Right forelimb (tissue), 1 donor: ENCODE measurements at places on chromosomes 2 and 18.

DNA sequence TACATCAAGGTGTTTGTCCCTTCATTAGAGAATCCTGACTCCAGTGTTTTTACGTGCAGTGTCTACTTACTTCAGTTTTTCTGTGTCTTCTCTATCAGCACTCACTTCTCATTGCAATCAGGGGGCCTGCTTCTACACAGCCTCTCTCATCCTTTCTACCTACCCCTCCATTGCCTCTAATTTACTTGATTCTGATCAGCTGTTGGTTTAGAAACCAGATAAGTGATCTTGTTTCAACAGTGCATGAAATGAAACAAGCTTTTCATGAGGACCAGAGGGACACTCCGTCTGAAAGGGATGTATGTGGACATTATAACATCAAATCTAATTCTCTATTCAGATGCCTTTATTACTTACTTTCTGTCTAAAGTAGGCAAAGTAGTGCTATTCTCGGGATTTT lies 136.9 kb downstream of the PRKCE start:
- no peak for DNase-seq

GRCh38 chr2:75077909-75078308 lies 119.5 kb downstream of the POLE4 start:
- no peak for DNase-seq

GRCh38 chr2:60652832-60653340 lies 99.4 kb upstream of the BCL11A start:
- DNase-seq = no peak

GRCh38 chr2:20303966-20304365 lies 46.7 kb downstream of the PUM2 start:
- DNase-seq = no peak

GRCh38 chr2:11007331-11008264 lies 95.9 kb downstream of the KCNF1 start:
- DNase-seq = no peak

DNA sequence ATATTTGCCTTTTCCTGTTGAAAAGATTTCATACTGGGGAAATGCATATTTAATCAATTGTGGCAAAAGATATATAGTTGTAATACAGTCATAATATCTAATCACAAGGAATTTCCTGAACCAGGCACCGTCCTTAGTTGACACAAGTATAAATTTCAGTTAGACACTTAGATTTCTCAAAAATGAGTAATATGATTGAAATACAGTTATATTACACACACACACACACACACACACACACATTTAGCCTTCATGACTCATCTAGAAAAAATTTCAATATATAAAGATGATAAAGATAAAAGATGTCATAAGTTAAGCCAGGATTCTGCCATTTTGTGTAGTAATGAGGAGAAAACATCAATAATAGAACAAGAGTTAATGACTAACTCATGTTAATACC lies 258.4 kb upstream of the ZNF804A start:
- no peak for DNase-seq

DNA sequence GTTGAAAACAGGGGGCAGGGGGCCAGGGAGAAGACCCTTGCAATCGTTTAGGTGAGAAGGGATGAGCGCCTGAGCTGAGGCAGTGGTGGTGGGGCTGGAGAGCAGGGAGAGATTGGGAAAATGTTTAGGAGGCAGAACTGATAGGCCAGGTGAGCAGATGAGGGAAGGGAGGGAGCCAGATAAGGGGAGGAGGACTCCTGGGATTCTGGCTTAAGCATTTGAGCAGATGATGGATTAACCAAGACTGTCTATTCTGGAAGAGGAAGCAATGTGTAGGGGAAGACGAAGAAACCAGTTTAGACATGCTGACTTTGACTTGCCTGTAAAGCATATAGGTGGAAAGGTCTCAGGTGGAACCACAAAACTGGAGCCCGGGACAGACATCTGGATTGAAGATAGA lies 49.9 kb upstream of the ASPRV1 start:
- DNase-seq = no peak

- no peak for DNase-seq
Observed at GRCh38 chr2:7886666-7887065, 795.2 kb upstream of the ID2 start.

DNA sequence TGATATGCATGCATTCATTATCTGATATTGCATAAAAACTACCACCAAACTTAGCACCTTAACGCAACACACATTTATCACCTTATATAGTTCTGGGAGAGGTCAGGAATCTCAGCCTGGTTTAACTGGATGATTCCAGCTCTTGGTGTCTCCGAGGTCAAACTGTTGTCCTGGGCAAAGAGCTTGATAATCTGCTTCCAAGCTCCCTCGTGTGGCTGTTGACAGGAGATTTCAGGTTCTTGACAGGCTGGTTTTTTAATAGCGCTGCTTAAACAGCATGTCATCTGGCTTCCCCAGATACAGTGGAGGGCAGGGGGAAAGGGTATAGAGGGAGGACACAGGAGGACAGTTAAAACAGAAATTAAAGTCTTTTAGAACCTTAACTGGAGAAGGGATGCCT lies 785.0 kb downstream of the CNTNAP5 start:
- DNase-seq = no peak

DNA sequence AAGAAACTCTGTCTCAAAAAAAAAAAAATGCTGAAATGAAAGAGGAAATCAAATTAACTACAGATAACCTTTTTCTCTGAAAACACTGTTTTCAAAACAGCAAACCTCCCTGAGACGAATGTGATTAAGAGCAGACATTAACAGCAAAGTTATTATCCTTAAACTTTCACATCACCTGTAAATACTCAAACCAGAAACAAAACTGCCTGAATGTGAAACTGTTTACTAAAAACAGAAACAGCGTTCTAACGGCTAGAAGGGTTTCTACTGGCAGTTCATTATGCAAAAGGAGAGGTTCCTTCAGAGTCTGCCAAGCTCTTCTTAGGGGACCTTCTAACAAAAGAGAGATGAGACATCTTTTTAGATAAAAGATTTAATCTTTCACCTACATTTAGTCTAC lies 45.9 kb downstream of the PNO1 start:
- DNase-seq = no peak

GRCh38 chr18:58105888-58106260 lies 61.8 kb downstream of the NEDD4L start:
- DNase-seq = no peak

DNA sequence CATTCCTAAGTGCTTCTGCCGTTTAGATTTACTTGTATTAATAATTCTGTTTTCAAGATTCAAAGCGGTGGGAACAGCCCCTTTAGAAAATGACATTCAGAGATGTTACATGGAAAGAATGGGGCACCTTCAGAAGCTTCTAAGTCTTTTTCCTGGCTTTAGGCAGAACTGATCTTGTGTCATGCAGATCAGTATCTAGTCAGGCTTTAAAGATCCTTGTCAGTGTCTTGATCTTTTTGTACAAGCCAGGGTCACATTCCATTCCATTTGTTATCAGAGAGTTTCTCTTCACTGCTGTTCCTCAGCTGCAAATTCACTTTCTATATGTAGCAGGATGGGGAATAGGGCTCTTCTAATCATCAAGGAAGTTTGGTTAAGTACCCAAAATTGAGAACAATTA lies 275.3 kb downstream of the DCC start:
- no peak for DNase-seq

- DNase-seq = no peak
Observed at GRCh38 chr18:62713651-62714247, 1.6 kb upstream of the PHLPP1 start.

- no peak for DNase-seq
Observed at GRCh38 chr2:120344214-120344975, 1.5 kb upstream of the INHBB start.

- peak; percentile 74 for DNase-seq
Observed at GRCh38 chr2:120914839-120915521, 179.3 kb downstream of the GLI2 start.

DNA sequence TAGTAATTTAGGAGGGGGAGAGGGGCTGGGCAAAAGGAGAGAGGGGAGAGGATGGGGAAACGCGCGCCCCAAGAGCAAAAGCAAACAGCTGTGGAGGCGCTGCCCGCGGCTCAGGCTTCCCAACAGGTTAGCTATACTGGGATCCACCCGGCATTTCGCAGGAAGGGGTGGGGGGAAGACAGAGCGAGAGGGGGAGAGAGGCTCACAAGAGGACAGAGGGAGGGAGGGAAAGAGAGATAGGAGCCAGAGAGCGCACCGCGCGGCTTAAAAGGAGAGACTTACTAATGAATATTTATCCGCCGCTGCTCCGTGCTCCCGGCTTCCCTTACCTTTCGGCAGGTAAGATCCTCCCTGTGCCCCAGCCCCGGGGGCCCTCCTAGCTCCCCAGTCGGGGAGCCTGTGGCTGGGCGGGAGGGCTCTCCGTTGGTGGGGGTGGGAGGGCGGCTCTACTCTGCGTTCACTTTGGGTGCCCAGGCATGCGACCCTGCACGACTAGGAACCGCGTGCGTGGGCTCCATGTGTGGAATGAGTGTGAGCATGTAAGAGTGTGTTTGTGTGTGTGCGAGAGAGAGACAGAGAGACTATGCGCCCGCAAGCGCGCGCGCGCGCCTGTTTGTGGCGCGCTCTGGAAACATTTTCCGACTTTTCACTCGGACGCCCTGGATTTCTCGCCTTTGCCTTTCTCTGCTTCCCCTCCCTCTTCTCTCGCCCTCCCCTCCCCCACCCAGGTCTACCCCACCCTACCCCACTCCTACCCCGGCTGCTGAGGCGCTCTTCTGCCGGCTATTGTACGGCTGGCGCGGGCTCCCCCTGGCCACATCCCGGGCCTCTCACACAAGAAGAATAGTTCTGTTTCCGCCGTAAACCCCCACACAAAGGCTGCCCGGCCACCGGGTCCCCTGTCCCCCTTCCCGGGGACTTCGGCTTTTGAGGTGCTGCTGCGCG lies 7.2 kb upstream of the SIX3 start:
- peak; percentile 42 for DNase-seq

- no peak for DNase-seq
Observed at GRCh38 chr2:55874338-55874737, 49.2 kb downstream of the EFEMP1 start.

- no peak for DNase-seq
Observed at GRCh38 chr18:65754121-65754520, 3.3 kb downstream of the CDH7 start.

GRCh38 chr2:12428786-12429185 lies 287.9 kb upstream of the TRIB2 start:
- no peak for DNase-seq

GRCh38 chr2:112940859-112941625 lies 30.1 kb downstream of the IL37 start:
- no peak for DNase-seq

GRCh38 chr2:210519594-210519993 lies 36.8 kb upstream of the CPS1 start:
- no peak for DNase-seq

DNA sequence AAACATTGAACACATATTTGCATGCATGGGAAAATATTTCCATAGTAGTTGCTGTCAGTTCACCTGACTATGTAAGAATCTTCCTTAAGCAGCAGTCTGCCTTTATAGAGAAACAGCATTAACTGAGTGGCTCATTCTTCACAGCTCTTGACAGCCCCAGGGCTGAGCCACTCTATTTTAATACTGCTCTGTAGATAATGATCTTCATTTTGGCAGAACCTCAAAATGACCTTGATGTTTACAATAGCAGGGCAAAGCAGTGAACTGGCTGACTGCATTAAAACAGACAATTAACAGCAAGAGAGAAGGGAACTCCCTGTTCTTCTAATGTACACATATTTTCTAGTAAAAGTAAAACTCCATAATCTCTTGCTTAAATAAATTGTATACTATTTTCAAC lies 580.6 kb upstream of the SOX11 start:
- DNase-seq = no peak

- DNase-seq = no peak
Observed at GRCh38 chr2:136751406-136751805, 13.9 kb upstream of the THSD7B start.

GRCh38 chr2:205689820-205690219 lies 7.5 kb downstream of the NRP2 start:
- no peak for DNase-seq

DNA sequence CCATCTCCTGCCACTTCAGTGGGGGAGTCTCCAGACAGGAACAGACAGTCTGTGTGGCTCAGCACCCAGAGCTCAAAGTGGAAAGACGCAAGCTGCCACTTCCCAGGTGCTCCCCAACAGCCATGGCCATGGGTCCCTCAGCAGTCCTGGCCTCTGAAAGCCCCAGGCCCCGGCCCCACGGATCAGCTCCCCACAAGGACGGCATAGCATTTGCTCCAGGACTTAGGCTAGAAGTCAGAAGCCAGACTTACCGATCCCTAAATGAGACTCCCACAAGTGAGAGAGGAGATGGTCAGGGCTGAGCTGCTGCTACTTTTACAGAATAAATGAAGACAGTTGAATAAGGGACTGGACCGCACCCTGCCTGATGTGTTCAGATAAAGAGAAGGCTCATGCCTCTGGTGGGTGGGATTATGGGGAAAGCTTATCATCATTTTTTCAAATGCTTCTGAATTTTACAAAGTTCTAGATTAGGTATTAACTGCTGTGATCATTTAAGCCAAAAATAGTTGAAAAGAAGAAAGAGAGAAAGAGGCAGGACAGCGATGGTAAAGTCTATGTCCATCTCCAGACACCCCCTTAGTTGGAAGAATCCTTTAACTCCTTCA lies 50.5 kb downstream of the ADD2 start:
- peak; percentile 23 for DNase-seq

DNA sequence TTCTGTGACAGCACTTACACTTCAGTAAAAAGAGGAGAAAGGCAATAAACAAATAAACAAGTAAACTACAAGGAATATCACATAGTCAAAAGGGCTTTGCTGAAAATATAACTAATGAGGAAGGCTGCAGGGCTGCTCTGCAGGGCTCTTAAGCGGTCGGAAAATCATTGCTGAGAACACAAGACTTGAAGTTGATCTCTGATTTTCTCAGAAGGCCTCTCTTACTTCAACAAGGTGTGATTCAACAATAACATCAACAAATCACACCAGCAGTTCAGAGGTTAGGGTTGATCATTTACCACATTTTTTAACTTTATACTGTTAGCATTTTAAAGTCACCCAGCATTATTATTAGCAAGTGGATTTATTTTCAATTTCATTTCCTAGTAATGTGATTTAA lies 215.6 kb downstream of the ARHGAP15 start:
- no peak for DNase-seq

GRCh38 chr2:172423160-172423559 lies 4.2 kb upstream of the ITGA6 start:
- DNase-seq = no peak

DNA sequence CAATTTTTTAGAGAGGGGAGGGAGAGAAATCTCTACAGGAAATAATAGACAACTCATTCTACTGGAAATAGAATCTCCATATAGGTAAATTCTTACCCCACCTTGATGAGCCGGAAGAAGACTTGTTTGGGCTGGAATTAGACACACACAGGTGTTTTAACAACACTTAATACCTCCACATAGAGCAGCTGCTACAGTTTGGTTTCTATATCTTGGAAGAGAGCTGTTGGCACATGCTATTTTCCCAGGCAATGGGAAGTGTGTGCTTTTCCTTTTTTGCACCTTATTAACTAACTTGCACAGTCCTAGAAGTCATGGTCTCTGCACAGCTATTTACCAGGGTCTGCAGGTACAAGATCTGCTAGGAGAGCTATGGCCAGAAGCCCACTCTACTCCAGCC lies 73.7 kb downstream of the SATB2 start:
- DNase-seq = no peak
